Activated T-helper 1 cell treated with anti-CD3 and anti-CD28 coated beads, Interleukin-12 subunit alpha, Interleukin-12 subunit beta, Interleukin-2, Interleukin-4 antibody, amounts not matched to agents 30 ng/mL and 10 ng/mL and 1 ng/mL, durations not matched to agents 14 hours and 24 hours and 36 hours (primary cell): ENCODE measurements at places on chromosomes 7 and 10. TPM values are rescaled to one million over a fixed set of nuclear protein-coding genes. Genes with fewer than 3 reads are reported as not detected.
A peak's percentile ranks its signal among the peaks of the same experiment; 100 is the strongest.

DNA sequence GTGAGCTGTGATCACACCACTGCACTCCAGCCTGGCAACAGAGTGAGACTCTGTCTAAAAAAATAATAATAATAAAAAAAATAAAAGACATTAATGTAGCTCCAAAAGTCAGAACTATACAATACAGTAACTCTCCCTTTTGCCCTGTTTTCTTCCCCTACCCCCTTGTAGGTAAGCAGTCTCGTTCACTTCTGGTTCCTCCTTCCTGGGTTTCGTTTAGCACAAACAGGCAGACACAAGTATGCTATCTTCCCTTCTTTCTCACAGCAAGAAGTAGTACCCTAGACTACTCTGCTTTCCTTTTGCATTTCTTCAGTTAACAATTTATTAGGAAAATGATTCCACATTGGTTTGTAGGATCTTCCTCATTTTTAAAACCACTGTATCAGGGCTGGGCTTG lies 33.1 kb downstream of the PDSS1 start:
- peak overlapping the region; percentile 49 for H3K27ac ChIP-seq
- DNase-seq: no peak
- H3K27me3 ChIP-seq: no peaks in the 10 kb centered on the region

- H3K4me1 ChIP-seq: no peaks in the 10 kb centered on the region
- DNase-seq: no peak
- H3K27me3 ChIP-seq: no peaks in the 10 kb centered on the region
- H3K36me3 ChIP-seq: no peaks in the 10 kb centered on the region
- H3K27ac ChIP-seq: no peak overlapping the region
Measured at GRCh38 chr10:130363899-130364445, 227.8 kb downstream of the GLRX3 start.

DNA sequence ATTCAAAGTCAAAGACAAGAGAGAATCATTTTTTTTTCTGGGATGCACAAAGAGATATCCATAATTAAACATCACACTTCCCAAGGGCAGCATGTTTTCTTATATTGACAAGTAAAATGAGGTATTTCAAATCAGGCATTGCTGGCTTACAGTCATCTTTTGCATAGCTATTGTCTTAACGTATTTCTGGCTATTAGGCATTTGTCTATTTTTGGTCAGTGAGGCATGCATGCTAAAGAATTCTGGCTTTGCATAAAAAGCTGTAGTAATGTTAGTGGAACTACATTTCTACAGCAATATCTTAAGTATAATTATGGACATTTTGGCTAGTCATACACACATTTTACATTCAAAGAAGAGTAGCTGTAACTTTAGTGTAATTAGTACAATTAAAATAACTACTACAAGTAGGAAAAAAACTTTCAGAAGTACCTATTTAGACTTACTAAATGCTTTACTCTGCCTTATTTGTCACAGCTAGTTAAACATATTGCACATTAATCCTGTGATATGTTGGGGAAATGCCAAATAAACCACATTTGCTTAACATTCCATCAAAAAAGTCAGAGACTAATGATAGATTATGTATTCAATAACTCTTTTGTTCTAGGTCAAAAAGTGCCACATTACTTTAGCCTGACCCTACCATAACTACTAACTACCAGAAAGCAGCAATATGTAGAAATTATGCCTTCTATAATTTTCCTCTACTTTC lies 76.4 kb downstream of the RELN start:
- peaks cover under 1% of the 10 kb centered on the region for H3K27me3 ChIP-seq
- no peak overlapping the region for H3K4me3 ChIP-seq
- no peak for DNase-seq
- H3K27ac ChIP-seq: no peak overlapping the region

DNA sequence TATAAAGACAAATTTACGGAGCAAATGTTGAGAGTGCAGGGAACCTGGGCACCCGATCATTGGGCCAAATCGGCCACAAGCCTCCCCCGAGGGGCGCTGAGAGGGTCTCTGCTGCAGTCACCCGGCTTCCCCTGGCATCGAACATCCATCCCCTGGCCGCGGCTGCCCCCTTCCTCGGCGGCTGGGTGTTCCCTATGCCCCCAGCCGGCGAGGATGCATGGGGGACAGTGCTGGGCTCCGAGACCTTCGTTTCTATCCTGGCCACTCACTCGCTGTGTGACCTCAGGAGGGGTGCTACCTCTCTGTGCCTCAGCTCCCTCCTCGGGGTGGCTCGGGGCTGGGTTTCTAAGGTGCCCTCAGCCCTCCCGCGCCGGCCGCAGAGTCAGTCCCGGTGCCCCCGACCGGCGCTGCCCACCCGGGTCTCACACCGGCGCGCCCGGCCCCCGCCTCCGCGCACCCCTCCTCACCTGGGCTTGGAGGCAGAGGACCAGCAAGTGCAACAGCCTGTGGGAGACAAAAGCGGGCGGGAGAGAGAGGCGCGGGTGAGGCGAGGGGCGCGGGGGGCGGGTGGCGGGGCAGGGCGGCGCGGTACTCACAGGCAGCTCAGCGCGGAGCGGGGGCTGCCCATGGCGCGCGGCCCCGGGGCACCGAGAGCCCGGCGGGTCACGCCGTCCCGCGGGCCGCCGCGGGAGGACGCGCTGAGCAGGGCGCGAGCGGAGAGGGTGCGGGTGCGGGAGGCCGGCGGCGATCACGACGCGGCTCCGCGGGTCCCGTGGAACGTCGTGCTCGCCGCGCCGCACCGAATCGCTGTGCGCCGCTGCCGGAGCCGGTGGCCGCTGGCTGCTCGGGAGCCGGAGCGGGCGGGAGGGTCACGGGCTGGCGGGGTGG lies at the start of gene FGF8:
Gene FGF8 (minus strand): TSS at position 842 of the 888 bp plus-strand sequence. CDS start 214 bp downstream, at position 628.
- no peak within 1 kb of the TSS for H3K27ac ChIP-seq
- DNase-seq: no peak
- H3K4me1 ChIP-seq: peaks cover 21% of the 10 kb centered on the region
- peaks cover 57% of the 10 kb centered on the region for H3K27me3 ChIP-seq

GRCh38 chr7:34430456-34430855 lies 227.6 kb upstream of the NPSR1 start:
- no peak overlapping the region for H3K27ac ChIP-seq
- H3K27me3 ChIP-seq: no peaks in the 10 kb centered on the region
- H3K4me3 ChIP-seq: no peak overlapping the region
- no peak for DNase-seq
- no peaks in the 10 kb centered on the region for H3K4me1 ChIP-seq

DNA sequence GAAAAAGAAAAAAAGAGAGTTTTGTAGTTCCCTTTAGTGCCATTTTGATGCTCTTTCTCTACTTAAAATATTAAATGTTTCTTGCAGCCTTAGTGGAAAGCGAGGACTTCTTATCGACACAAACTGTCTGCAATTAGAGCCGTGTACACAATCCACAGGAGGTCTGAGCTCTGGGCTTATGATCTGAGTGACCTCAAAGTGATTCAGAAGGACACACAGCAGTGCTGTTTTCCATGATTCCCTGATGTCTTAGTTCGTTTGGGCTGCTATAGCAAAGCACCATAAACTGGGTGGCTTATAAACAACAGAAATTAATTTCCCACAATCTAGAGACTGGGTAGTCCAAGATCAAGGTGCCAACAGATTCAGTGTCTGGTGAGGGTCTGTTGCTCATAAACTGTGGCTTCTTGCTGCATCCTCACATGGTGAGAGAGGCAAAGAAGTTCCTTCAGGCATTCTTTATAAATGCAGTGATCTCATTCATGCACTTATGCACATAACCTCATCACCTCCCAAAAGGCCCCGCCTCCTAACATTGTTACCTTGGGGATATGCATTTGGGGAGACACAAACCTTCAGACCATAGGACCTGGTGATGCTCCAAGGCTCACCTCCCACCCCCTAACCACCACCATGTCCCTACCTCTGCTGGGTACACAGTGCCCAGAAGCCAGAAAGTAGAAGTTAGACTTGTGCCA lies 204.5 kb upstream of the GHITM start:
- H3K36me3 ChIP-seq: no peaks in the 10 kb centered on the region
- no peak for DNase-seq
- H3K4me1 ChIP-seq: no peaks in the 10 kb centered on the region
- no peak overlapping the region for H3K4me3 ChIP-seq
- no peak overlapping the region for H3K27ac ChIP-seq

GRCh38 chr7:148835854-148836253 lies 48.2 kb downstream of the EZH2 start:
- no peaks in the 10 kb centered on the region for H3K27me3 ChIP-seq
- no peak overlapping the region for H3K27ac ChIP-seq
- H3K4me1 ChIP-seq: peaks cover 57% of the 10 kb centered on the region
- no peak overlapping the region for H3K4me3 ChIP-seq

GRCh38 chr10:71392791-71393781 lies 3.6 kb upstream of the CDH23 start:
- no peak overlapping the region for H3K4me3 ChIP-seq
- H3K4me1 ChIP-seq: no peaks in the 10 kb centered on the region
- no peak overlapping the region for H3K27ac ChIP-seq
- no peak for DNase-seq
- H3K27me3 ChIP-seq: peaks cover 55% of the 10 kb centered on the region
- H3K36me3 ChIP-seq: no peaks in the 10 kb centered on the region

DNA sequence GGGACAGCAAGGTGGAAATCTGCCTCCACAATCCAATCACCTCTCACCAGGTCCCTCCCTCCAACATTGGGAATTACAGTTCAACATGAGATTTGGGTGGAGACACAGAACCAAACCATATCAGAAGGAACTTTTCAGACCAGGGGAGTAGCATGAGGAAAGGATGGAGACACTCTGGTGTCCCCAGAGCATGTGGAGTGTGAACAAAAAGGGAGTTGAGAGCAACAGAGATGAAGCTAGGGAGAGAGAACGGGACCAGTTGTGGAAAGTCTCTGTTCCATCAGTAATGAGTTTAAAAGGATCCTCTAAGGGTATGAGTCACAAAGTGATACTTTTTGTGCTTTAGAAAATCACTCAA lies 382.0 kb downstream of the SFMBT2 start:
- no peak for DNase-seq
- H3K27ac ChIP-seq: no peak overlapping the region
- H3K27me3 ChIP-seq: no peaks in the 10 kb centered on the region

GRCh38 chr7:69670701-69671100 lies 72.4 kb downstream of the AUTS2 start:
- no peaks in the 10 kb centered on the region for H3K4me1 ChIP-seq
- no peaks in the 10 kb centered on the region for H3K27me3 ChIP-seq
- no peak for DNase-seq
- no peaks in the 10 kb centered on the region for H3K36me3 ChIP-seq
- H3K4me3 ChIP-seq: no peak overlapping the region

GRCh38 chr10:35464825-35465456 lies 128.6 kb downstream of the CCNY start:
- DNase-seq: no peak
- no peaks in the 10 kb centered on the region for H3K36me3 ChIP-seq
- no peak overlapping the region for H3K27ac ChIP-seq
- H3K27me3 ChIP-seq: no peaks in the 10 kb centered on the region
- H3K4me3 ChIP-seq: no peak overlapping the region

GRCh38 chr7:207418-208129 lies 15.2 kb downstream of the FAM20C start:
- H3K36me3 ChIP-seq: no peaks in the 10 kb centered on the region

DNA sequence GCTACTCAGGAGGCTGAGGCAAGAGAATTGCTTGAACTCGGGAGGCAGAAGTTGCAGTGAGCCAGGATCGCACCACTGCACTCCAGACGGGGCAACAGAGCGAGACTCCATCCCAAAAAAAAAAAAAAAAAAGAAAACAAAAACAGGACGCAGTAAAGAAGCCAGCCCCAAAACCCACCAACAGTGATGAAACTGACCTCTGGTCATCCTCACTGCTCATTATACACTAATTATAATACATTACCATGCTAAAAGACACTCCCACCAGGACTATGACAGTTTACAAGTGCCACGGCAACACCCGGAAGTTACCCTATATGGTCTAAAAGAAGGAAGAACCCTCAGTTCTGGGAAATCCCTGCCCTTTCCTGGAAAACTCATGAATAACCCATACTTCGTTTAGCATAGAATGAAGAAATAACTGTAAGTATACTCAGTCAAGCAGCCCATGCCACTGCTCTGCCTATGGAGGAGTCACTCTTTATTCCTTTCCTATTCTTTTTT lies 40.0 kb upstream of the EIF4H start:
- no peak overlapping the region for H3K4me3 ChIP-seq
- H3K27ac ChIP-seq: no peak overlapping the region
- DNase-seq: peak; percentile 2
- no peaks in the 10 kb centered on the region for H3K36me3 ChIP-seq

The DLG5 gene
- 4.0 and 4.1 TPM in 2 replicates for total RNA-seq

The CEP55 gene
- 53.0 and 55.7 TPM in 2 replicates for total RNA-seq

The CAMK1D gene
- 6.8 and 7.4 TPM in 2 replicates for total RNA-seq

The ICA1 gene
- total RNA-seq: 1.9 and 2.3 TPM in 2 replicates
